Activated T-cell treated with anti-CD3 and anti-CD28 coated beads for 48 hours (primary cell): ENCODE measurements at places on chromosomes 7 and 10.

GRCh38 chr7:20858951-20859350 is 72.3 kb upstream of the SP8 start:
- DNase-seq = no peak

DNA sequence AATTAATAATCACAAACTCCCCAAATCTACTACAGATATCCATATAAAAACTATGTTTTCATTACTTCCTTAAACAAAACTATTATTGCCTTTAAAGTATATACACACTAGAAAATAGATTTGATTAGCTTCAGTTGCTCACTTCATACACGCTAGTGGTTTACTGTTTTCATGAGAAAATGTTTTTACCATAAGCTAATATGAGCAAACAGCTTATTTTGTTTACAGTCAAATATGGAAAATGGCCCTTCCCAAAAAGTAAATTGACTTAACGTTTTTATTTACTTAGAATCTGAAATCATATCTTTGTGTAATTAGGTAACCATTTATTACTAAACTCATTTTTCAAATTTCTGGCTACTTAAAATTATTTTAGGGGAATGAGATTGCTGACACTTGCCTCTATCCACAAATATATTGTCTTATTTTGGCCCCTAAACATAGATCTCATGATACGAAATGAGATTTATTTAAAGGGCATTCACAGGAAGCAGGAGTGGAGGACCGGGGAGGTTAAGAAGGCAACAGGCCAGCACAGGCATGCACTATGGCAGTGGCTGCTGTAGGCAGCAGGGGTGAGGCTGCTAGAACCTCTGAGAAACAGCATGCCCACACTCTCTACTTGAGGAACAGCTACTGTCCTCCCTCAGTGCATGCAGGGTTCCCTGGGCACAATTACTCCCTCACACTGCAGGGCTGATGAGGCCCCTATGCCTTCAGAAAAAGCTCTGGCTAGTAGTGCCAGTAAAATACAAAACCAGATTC is 29.6 kb upstream of the SOSTDC1 start:
- no peak for DNase-seq

DNA sequence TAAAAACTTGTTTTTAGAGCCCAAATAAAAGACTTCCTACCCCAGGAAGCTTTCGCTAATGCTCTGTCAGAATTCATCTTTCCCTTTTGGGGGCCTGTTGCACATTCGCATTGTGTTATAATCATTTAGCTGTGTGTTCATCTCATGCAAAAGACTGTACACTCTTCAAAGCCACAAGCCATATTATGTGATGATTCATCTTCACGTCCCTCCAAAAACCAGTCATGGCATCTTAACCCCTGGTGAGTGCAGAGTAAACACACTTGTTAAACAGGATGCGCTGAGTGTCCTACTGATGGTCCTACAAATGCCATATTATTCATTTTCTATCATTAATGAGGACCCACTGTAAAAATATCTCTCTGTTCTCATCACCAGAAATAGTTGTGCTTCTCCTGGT is 235.4 kb downstream of the KIAA1217 start:
- DNase-seq = no peak

- no peak for DNase-seq
Measured at GRCh38 chr7:143391462-143392404, 10.6 kb downstream of the ZYX start.

DNA sequence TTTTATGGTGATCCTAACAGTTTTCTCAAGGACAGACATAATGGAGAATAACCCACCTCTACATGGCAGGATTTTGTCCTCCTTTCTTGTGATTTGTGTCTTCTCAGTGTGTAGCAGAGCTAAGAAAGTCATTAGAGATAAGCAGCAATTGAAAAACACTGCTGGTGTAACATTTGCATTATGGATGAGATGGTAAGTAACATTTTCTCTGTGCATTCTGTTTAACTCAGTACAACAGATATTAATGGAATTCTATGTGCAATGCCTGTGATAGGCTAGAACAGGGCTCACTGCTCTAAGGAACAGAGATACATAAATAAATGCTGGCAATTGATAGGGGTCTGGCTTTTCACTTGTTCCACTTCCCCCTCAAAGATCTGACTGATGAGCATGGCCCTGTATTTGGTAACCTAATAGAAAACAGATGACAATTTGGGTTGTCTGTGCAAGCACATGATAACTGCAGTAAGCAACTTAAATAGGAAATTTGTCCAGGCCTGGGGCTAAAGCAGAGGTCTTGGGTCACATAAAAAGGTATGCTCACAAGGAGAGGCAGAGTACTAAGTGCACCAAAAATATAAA is 560.3 kb upstream of the POM121L12 start:
- DNase-seq = no peak

DNA sequence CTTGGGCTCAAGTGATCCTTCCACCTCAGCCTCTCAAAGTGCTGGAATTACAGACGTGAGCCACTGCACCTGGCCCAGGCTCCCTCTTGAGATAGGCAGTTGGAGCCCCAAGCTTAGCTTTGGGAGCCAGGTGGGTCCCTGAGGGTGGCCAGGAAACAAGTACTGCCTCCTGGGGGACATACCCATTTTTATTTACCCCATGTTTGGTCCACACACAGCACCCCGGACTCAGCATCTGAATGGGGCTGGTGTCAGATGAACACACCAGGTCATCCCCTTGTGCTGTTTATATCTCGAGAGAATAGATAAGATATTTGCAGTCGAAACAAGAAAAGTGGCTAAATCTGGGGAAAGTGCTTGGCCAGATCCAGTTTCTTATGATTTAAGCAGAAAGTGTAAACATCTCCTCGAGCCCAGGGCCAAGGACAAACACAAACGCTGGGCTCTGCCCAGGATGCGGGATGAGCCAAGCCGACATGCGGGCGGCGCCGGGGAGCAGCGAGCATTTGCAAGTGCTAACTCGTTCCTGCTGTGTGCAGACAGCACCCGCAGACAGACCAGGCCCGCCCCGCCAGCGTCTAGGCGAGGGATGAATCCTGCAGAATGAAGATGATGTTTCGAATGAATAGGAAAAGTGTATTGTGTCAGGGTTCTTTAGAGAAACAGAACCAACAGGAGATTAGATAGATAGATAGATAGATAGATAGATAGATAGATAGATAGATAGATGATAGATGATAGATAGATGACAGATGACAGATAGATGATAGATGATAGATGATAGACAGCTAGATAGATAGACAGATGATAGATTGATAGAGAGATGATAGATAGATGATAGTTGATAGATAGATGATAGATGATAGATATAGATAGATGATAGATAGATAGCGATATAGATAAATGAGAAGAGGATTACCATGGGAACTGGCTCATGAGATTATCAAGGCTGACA is 44.4 kb upstream of the OCM2 start:
- DNase-seq = no peak

- DNase-seq = peak; percentile 51
Measured at GRCh38 chr7:100894860-100895700, 608 bp downstream of the ACHE start.

DNA sequence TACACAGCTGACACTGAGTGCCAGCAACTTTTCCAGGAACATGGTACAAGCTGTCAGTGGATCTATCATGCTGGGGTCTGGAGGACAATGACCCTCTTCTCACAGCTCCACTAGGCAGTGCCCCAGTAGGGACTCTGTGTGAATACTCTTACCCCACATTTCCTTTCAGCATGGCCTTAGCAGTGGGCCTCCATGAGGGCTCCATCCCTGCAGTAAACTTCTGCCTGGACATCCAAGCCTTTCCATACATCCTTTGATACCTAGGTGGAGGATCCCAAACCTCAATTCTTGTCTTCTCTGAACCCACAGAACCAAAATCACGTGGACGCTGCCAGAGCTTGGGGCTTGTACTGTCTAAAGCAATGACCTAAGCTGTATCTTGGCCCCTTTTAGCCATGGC is 116.8 kb downstream of the IQUB start:
- DNase-seq = no peak

- no peak for DNase-seq
Measured at GRCh38 chr10:131814567-131815265, 86.1 kb upstream of the PPP2R2D start.

GRCh38 chr7:38748056-38748610 is 117.0 kb upstream of the AMPH start:
- no peak for DNase-seq

GRCh38 chr10:24622781-24623301 is 100.8 kb downstream of the ARHGAP21 start:
- no peak for DNase-seq

DNA sequence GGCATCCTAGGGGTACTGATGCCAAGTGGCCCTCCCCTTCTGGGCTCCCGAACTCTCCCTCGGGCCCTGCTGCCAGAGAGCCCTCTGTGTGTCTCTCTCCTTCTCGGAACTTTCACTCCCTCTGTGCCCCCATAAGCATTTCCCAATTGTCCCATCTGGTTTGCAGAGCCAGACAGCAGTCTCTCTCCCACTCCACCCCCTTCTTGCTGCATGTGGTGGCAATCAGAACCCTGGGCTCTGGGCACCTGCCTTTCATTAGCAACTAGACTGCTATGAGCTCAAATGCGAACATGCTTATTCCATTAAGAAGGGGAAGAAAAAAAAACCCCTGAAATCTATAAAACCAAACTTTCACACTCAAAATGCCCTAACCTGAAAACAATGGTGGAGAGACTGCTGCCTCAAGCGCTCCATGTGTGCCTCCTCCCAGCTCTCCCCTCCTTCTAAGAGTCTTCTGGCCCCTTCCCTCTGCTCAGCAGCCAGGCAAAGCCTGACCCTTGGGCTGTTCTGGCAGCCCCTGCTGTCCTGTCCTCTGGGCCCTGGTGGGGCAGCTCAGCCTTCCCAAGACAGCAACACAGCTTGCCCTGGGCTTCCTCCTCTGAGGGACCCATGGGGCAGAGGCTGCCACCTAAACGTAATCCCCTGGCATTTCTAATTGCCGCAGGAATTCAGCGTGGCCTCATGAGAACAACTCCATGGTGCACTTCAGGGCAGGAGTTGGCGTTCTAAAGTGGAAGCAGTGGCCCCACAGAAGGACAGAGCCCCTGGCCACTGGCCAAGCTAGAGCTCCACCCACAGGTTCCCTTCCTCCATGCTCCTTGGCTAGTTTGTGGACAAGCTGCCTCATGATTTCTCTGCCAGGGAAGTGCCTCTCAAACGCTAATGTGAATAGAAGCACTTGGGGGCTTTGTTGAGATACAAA is 415.4 kb downstream of the PLXNA4 start:
- no peak for DNase-seq
